ENCODE measurements at places on chromosomes 11 and 22.

GRCh38 chr11:26859416-26859815, 134.5 kb upstream of the FIBIN start:
- DNase-seq: no peak

GRCh38 chr22:43222262-43222661, 35.3 kb upstream of the TTLL12 start:
- no peak for DNase-seq

DNA sequence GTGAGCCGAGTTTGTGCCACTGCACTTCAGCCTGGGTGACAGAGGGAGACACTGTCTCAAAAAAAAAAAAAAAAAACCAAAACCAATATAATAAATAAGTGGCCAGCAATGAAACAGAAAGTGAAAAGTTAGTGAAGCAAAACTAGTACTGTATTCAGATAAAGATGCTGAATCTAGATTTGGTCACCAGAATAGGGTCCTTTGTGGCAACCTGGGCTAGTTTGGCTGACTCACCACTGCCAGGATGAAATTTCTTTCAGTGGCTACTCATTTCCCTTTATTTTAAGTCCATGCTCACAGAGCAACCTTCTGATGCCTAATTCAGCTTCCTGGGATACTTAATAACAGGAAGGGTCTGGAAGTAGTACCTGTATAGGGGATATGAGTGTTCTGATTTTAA, 26.0 kb downstream of the LIMK2 start:
- DNase-seq: no peak

DNA sequence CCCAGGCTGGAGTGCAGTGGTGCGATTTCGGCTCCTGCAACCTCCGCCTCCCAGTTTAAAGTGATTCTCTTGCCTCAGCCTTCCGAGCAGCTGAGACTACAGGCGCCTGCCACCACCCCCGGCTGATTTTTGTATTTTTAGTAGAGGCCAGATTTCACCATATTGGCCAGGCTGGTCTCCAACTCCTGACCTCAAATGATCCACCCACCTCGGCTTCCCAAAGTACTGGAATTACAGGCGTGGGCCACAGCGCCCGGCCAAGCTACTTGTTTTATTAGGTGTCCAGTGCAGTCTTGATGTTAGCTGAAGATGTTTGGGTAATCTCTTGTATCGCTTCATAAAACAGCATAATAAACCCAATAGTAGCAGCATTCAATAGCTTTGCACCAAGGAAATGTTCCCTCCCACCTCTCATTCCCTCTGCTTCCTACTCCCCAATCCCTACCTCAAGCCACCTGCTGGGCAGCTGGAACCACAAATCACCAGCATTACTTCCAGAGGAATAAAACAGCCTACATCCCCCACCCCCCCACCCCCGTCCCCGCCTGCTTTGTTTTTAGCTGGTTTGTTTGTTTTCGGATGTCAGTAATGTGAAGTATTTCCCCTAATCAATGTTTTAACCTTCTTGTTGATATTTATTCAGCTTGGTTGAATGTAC, 11.0 kb upstream of the GRIK4 start:
- no peak for DNase-seq

DNA sequence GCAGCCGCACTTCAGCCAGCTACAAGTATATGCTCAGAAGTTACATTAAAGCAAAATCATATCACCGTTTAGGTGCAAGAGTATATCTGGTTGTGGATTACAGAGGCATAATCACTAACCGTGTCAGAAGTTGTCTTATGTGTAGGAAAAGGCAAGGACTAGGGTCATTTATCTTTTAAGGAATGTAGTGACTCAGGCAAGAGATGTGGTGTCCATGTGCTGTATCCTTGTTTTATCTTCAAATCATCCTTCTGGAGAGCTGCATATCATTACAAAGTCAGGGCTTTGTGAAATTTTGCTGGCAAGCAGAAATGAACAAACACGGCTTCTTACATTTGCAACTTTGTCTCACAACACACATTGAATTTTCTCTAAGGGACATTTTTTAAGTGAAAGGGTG, 12.7 kb upstream of the CHORDC1 start:
- DNase-seq: no peak

Data from smooth muscle cell of the brain vasculature (primary cell).